ENCODE measurements at places on chromosomes 5 and 9.

GRCh38 chr5:130198927-130199326, 294.7 kb downstream of the CHSY3 start:
- DNase-seq: no peak

DNA sequence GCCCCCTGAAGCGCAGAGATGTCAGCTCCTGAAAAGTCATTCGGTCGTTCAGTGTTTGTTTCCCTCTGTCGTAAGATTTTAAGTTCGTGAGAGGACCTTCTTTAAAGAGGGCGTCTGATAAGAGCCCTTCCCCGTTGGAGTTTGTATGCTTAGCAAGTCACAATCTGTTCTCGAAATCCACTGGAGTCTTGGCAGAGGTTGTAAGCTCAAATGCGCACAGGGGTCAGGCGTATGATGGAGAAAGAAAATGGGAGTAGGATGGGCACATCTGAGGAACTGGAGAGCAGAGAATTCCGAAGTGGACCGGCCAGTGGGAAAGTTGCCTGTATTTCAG, 710 bp downstream of the HSD17B4 start:
- no peak for DNase-seq

- no peak for DNase-seq
Measured at GRCh38 chr5:102922111-102922720, 167.1 kb downstream of the PAM start.

GRCh38 chr5:39714036-39714698, 289.4 kb upstream of the DAB2 start:
- no peak for DNase-seq

Data from left cardiac atrium (tissue), 4 donors.